Right ventricle myocardium superior (tissue), 1 donor: ENCODE measurements at places on chromosomes 16 and 17.

GRCh38 chr17:81422776-81423697, 27.8 kb downstream of the BAHCC1 start:
- peak; percentile 83 for DNase-seq

- DNase-seq = no peak
Measured at GRCh38 chr17:76081295-76082210, 2.6 kb downstream of the ZACN start.

- DNase-seq = no peak
Measured at GRCh38 chr17:49783791-49784190, 4.7 kb upstream of the KAT7 start.

DNA sequence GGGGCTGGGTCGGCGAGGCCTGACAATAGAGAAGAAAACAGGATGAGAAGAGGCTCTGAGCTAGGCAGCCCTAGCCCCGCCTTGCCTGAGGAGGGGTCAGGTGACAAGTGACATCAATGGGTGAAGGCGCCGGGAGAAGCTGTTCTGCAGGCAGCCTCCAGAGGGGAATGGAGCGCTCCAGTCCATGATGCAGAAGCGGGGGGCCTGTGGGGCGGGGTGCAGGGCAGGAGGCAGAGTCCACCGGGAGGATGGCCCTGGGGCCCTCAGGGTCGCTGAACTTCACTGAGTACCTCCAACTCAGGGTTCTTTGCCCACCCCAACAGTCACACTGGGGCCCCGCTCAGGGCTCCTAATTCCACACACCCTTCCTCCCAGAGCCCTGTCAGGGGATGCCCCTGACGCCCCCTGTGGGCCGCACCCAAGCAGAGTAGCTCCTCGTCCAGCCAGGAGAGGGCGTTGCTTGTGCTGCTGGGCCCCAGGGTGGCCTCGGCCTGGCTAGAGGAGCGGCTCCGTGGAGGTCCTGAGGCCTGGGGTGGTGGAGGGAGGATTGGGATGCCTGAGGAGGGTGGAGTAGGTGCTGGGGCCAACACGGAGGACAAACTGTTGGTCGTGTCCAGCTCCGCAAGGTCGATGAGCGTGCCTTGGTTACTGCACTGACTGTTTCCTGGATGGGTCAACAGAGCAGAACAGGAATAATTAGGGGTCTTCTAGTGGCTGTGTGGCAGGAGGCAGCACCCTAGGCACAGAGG, 20.8 kb downstream of the GGA3 start:
- no peak for DNase-seq

- DNase-seq = no peak
Measured at GRCh38 chr16:22645868-22646267, 135.2 kb downstream of the NPIPB5 start.

DNA sequence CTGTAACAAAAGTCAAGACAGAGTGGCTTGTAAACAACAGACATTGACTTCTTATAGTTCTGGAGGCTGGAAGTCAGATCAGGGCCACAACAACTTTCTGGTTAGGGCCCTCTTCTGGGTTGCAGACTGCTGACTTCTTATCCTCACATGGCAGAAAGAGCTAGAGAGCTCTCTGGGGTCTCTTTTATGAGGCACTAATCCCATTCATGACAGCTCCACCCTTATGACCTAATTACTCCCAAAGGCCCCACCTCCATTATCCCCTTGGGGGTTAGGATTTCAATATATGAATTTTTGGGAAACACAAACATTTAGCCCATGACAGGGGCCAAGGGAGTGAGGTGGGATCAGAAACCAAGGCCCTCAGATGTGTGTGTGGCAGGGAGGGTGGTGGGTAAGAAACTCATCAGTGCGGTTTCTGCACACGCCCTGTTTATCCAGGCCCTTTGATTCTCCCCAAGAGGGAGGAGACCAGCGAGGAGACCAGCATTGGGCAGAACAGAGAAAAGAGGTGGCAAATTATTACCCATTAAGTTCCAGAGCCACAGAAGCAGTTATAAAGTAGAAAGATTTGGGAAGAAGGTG, 74.8 kb downstream of the UTP18 start:
- no peak for DNase-seq

GRCh38 chr17:49388290-49388640, 26.2 kb upstream of the ZNF652 start:
- no peak for DNase-seq

DNA sequence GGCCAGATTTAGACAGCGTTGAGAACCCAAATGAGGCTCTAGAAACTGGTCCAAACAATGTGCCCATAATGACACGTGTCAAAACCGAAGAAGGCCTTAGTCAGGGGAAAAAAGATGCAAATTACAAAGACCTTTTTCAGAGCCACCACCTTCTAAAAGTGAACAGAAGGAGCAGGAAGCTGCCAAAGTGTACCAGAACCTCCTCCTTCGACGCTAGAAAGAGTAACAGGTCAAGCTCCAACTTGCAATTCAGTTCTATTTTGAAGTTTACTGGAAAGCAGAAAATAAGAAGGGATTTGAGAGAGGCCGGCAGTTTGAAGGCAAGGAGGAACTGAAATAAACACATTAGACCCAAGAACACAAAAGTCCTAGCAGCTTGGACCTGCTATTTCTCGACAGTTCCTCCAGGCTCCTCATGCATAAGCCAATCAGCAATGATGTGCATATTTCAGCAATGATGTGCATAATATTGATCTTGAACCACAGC, 61.8 kb downstream of the XYLT1 start:
- no peak for DNase-seq

DNA sequence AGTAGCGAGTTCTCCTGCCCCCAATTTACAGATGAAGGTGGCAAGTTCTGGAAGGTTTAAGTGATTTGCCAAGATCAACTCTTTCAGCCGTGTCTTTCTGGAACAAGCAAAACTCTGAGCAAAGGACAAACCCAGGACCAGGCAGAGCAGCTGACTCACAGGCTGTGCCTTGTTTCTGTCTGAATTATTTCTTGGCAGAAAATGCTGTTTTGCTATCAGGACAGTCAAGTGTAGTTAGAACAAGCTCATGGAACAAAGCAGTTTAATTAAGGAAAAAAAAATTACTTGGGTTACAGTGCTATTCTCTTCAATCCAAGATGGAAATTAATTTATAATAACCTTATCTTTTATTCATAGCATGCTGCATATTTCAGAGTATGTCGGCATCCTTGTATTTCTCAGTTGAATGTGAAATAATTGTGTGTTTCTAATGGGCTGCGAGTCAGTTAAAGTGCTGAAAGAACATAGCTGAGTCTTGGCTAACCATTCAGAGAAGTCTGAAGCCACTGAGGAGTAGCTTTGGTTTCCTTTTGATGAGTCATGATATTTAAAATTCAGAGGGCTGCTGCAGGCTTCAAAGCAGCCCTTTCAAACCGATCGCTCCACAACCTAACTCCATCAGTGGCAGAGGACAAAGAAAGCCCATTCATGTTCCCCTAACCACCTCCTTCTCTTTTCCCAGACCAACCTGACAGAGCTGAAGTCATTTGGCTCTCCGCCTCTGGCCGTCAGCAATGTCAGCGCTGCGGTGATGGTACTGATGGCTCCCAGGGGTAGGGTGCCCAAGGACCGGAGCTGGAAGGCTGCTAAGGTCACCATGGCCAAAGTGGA, 143.7 kb downstream of the ZNF18 start:
- DNase-seq = no peak

DNA sequence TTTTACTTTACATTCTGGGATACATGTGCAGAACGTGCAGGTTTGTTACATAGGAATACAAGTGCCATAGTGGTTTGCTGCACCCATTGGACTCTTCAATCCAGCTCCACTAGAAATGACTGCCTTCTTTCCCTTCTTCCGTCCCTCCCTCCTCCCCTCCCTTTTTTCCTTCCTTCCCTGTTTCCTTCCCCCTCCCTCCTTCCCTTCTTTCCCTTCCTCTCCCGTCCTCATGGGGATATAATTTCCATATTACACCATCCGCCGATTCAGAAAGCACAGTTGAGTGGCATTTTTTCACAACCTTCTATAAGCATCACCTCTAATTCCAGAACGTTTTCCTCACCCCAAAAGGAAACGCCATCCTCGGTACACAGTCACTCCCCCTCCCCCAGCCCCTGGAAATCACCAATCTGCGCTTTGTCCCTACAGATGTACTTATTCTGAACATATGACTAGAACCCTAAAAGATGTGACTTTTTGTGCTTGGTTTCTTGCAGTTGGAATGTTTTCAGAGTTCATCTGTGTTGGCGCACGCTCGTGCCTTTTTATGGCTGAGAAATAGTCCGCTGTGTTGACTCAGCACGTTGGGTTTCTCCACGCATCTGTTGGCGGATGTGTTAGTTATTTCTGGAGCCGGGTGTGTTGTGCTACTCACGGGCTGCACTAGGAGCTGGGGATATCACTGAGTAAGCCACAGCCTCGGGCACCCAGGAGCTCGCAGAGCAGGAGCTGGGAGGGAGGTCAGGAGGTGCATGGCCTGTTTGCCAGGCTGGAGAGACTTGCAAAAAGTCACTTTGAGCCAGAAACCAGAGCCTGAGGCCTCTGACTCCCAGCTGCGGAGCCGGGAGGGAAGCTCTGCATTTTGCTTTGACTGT, 336.4 kb downstream of the SEC14L1 start:
- DNase-seq = peak; percentile 75
